NCI-H345 (cell line): ENCODE measurements at places on chromosomes 2 and 18.

GRCh38 chr2:148568597-148568996 lies 76.0 kb upstream of the EPC2 start:
- DNase-seq, result no peak

- no peak for DNase-seq
Measured at GRCh38 chr2:138838851-138839620, 58.8 kb upstream of the NXPH2 start.

GRCh38 chr2:203484266-203485112 lies 50.6 kb downstream of the RAPH1 start:
- DNase-seq, result peak; percentile 6

DNA sequence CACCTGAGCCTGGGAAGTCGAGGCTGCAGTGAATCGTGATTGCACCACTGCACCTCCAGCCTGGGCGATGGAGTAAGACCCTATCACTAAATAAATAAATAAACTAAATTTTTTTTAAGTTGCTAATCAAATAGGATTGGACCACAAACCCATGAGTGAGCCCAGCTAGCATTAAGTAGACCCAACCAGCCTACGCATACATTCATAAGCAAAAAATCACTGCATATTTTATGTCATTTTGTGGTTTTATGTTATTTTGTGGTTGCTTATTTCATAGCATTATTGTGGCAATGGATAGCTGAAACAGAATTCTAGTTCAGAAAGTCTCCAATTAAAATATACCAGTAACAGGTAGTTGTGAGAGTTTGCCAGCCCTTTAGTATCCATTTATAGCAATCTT lies 29.1 kb upstream of the ZC3H15 start:
- no peak for DNase-seq

GRCh38 chr2:120660056-120660694 lies 75.5 kb upstream of the GLI2 start:
- no peak for DNase-seq

DNA sequence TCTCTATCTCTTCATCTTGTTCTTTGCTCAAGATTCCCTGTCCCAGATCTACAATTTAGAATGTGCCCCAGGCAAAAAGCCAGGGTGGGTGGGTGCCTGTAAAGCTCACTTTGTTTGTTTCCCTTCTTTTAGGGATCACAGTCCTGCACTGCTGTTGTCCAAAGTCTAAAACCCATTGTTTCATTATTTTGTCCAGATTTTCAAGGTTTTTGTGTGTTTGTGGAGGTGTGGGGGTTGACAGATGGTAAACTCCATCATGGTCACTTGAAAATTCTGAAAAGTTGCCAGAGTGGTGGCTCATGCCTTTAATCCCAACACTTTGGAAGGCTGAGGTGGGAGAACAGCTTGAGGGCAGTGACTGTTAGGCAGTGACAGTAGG lies 41.5 kb downstream of the YES1 start:
- DNase-seq, result no peak

DNA sequence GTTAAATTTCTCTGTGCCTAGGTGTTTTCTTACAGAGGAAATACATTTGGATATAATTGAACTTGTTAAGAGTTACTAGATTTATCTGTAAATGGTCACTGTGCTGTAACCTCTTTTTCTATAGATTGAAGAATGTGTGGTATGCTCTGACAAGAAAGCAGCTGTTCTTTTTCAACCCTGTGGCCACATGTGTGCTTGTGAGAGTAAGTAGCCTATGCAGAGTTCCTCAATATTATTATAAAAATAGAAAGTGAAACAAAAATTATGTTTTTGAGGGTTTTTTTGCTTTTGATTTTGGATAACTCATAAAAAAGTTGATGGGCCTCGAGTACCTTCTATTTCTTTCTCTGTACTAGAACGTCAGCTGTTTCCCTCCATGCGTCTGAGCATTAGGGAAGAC lies 112.4 kb downstream of the MIB1 start:
- DNase-seq, result no peak

- no peak for DNase-seq
Measured at GRCh38 chr18:57009844-57010243, 137.0 kb upstream of the BOD1L2 start.

GRCh38 chr2:181697571-181697970 lies 17.3 kb upstream of the NEUROD1 start:
- no peak for DNase-seq

- DNase-seq, result no peak
Measured at GRCh38 chr2:237435844-237436587, 22.1 kb upstream of the COL6A3 start.

- no peak for DNase-seq
Measured at GRCh38 chr18:44819944-44820510, 139.3 kb downstream of the SETBP1 start.
